Left cardiac atrium (tissue), 4 donors: ENCODE measurements at places on chromosomes 5 and 9. TPM values are rescaled to one million over a fixed set of nuclear protein-coding genes. Genes with fewer than 3 reads are reported as not detected.

The PCDHGB4 gene
- 4.4 TPM for total RNA-seq

The LCNL1 gene
- 6.4 TPM for total RNA-seq

The PCDHA2 gene
- not detected for total RNA-seq

The STOML2 gene
- total RNA-seq = 95.7 TPM

The SPATA31A3 gene
- not detected for total RNA-seq

The NDUFA8 gene
- 198 TPM for total RNA-seq

The ACTL7A gene
- total RNA-seq = not detected

The ERAP2 gene
- total RNA-seq = 6.5 TPM

The HRH2 gene
- 24.3 TPM for total RNA-seq

The ANKRD55 gene
- total RNA-seq = not detected

The ZFP2 gene
- 1.2 TPM for total RNA-seq

The PDE8B gene
- 40.2 TPM for total RNA-seq

The NSD1 gene
- total RNA-seq = 44.2 TPM

The SERF1B gene
- total RNA-seq = 24.0 TPM

The DRD1 gene
- total RNA-seq = 0.55 TPM

The PCDHGA2 gene
- 7.3 TPM for total RNA-seq

The SLC6A3 gene
- total RNA-seq = not detected

The SEC16A gene
- total RNA-seq = 40.8 TPM

The SLC27A6 gene
- 31.7 TPM for total RNA-seq

The TAF11L5 gene
- not detected for total RNA-seq
